ENCODE measurements at places on chromosomes 1 and 21.

- DNase-seq: no peak
Measured at GRCh38 chr1:151846062-151846568, 6.5 kb upstream of the C2CD4D start.

DNA sequence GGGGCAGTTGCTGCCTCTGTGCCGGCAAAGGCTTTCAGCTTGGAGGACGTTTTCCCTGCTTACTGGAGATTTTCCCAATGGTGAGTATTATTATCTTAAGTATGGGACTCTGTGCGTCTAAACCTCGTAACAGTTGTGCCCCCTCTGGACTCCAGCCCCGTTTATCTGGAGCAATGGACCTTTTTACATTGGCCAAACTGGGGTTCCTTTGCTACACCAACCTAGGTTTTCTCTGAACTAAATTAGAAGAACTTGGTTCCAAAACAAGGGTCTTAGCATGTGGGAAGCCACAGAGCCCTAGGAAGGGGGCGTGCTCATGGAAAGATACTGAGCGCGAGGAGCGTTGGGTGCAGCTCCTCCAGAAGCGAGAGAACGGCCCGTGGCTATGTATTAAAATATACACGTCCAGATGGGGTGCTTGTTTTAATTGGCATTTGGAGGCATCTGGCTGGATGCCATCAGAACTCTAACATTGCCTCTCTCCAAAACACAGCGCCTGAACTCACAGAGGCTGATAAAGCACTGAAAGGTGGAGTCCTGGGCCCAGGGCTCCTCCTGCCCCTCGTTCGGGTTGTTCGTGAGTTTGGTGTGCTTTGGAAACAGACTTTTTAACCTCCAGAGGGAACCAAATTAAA, 28.4 kb downstream of the POFUT2 start:
- no peak for DNase-seq

DNA sequence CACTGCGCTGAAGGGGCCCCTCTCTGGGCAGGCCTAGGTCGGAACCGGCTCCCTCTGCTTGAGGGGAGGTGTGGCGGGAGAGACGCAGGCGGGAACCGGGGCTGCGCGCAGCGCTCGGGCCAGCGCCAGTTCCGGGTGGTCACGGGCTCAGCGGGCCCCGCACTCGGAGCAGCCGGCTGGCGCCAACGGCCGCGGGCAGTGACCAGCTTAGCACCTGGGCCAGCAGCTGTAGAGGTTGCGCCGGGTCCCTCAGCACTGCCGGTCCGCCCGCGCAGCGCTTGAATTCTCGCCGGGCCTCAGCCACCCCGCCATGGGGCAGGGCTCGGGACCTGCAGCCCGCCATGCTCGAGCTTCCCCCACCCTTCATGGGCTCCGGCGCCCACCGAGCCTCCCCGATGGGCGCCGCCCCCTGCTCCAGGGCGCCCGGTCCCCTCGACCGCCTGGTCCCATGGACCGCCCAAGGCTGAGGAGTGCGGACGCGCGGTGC, 254.6 kb downstream of the COL11A1 start:
- no peak for DNase-seq

DNA sequence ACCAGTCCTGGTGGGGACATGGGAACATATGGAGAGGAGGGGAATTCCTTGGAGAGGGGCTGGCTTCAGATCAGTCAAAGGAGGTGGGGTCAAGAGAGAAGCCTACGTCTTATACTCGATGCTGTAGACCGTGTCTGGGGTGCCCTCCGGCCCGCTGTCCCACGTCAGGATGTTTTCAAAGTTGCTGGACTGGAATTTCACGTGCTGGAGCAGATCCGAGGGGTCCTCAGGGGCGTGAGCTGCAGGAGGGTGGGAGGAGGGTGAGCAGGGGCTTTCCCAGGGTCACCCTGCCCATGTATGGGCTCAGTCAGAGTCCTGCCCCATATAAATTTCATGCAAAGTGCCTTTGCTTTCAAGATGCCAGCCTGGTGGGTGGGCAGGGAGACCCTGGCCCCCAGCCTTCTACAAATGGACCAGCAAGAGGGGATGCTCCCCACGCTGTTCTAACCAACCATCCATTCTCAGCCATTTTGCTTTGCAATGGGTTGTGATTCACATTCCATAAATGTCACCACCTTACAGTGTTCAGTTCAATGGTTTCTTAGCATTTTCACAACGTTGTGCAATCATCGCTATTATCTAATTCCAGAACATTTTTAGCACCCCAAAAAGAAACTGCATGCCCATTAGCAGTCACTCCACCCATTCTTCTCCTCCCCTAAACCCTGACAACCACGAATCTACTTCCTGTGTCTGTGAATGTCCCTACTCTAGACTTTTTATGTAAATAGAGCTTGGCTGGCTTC, 4.3 kb downstream of the IL22RA1 start:
- no peak for DNase-seq

GRCh38 chr1:94463765-94464330, 45.7 kb downstream of the ABCD3 start:
- DNase-seq: peak; percentile 7

DNA sequence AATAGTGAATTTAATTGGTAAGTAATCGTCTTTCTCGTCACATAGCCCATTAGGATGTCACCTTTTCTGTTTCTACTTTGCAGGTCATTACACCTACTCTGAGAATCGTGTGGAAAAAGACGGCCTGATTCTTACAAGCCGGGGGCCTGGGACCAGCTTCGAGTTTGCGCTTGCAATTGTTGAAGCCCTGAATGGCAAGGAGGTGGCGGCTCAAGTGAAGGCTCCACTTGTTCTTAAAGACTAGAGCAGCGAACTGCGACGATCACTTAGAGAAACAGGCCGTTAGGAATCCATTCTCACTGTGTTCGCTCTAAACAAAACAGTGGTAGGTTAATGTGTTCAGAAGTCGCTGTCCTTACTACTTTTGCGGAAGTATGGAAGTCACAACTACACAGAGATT, 23.3 kb downstream of the PARK7 start:
- peak; percentile 70 for DNase-seq

- DNase-seq: no peak
Measured at GRCh38 chr1:68269637-68270430, 37.5 kb upstream of the WLS start.

GRCh38 chr1:234777856-234778220, 167.9 kb upstream of the IRF2BP2 start:
- DNase-seq: no peak

- no peak for DNase-seq
Measured at GRCh38 chr1:224149709-224150108, 33.3 kb upstream of the DEGS1 start.

DNA sequence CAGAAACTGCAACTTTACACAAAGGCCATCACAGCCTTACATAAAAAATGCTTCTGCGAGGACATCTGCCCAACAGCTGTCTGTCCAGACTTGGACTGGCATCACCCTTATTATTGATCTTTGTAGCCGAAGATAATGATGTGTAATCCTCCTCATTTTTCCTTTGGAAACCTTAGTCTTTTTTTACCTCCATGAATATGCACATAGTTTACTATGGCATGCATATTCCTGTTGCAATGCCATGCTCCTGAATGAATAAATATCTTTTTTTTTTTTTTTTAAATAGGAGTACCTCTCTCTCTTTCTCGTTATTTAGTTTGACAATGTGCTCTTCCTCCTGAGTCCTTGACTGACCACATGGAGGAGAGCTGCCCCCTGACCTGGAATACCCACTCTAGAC, 409.6 kb upstream of the USP24 start:
- DNase-seq: no peak

DNA sequence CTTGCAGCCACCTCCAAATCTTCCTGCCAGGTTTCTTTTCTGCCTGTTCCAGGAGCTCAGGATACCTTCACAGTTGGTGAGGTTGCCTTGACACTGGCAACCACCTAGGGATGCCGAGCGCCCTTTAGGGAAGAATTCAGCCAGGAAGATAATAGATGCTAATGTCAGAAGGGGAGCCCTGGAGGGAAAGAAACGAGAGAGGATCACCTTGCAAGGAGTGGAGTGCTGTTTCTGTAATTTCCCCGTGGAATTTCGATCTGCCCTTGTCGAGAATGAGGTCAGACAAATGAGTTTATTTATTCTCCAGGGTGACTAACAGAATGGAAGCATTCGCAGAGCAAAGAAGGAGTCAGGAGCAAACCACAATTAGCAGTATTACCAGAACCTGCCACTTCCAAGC, 315.8 kb upstream of the KAZN start:
- DNase-seq: no peak

DNA sequence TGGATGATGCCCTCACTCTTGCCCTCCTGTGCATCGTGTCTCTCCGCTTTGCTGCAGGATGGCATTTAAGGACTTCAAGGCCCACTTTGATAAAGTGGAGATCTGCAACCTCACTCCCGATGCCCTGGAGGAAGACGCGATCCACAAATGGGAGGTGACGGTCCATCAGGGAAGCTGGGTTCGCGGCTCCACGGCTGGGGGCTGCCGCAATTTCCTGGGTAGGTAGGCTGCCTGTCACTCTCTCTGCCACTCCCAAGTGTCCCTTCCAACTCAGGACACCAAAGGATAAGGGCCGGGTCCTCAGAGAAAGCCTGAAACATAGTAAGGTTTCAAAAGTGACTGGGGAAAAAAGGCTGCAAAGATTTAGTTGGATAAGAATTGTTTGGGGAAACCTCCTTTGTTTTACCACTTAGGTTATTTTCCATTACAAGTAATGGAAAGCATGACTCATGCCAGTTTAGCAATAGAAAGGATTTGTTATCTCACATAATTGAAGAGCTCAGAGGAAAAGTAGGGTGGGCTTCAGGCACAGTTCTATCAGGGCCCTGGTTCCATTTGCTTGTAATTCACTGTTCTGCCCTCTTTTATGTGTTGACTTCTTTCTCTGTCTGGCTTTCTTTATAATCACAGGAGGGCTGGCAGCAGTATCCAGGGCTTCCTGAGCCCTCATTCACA, 31.9 kb downstream of the CAPN9 start:
- DNase-seq: no peak

DNA sequence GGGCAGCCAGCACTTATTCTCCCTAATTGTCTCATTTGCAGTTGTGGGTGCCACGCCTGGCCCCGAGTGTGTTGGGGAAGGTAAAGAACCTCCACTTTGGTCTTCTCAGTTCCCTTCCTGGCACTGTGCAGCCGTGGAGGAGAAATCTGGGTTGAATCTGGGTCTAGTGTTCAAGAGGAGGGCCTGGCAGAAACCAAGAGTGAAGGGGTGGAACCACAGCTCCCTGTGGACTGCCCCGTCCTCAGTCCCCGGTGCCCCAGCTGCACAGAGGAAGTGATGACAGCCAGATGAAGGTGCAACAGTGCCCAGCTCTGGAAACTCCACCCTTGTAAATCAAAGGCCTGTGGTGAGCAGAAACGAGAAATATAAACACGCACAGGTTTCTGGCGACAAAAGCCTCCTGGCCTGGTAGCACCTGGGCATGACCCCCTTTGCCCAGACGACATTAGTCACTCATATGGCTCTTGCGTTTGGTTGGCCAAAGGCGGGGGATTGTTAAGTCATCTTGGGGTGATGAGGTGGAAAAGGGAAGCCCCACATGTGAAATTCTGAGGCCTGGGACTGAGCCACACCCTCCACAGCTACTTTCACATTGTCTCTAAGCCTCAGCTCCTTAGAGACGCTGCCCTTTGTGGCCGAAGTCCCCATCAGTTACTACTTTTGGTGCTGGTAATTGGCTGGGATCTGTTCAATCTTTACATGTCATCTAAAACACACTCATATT, 4.2 kb upstream of the ECE1 start:
- DNase-seq: no peak

GRCh38 chr1:231666220-231666936, 39.8 kb downstream of the DISC1 start:
- DNase-seq: peak; percentile 12

DNA sequence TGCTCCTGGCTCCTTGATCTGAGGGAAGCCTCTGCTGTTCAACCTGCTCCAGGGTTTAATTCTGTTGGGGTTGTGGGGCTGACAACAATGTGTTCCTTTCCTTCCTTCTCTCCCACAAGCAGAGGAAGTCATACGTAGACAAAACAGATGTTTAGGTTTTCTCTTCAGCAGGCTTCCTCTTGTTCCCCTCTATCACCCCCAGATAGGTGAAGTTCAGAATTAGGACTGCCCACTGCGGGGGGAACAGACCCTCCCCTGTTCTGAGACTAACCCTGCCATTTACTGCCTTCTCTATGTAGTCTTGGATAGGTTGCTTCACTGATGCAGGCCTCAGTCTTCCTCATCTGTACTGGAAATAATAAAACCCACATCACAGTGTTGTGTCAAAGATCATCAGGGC, 30.0 kb upstream of the NRDC start:
- no peak for DNase-seq

- no peak for DNase-seq
Measured at GRCh38 chr1:12486401-12487005, 131.5 kb downstream of the DHRS3 start.

GRCh38 chr1:234896477-234897389, 231.9 kb downstream of the TOMM20 start:
- no peak for DNase-seq

- no peak for DNase-seq
Measured at GRCh38 chr1:101285922-101286570, 49.2 kb downstream of the S1PR1 start.

- no peak for DNase-seq
Measured at GRCh38 chr1:171298696-171299095, 15.3 kb upstream of the FMO4 start.

DNA sequence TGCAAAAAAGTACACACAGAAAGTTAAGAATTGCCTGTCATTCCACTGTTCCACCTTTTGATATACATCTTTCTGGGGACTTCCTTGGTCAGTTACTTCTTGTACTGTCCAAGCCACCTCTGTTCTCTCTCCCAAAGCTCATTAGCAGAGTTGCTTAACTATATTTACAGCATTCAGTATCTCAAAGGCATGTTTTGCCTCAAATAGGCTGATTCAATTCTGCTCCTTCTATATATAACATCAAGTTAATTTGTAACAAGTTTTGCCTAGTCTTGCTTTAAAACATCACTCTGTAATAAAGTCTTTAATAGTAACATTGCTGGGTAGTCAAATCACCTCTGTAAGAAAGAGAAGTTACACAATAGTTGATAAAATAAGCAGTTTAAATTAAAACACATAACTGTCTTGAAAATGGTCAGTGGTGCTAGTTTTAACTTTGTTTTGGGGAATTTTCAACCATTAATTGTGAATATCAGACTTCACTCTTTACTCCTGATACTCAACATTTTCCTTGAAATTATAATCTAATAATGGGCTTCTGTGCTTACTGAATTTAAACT, 35.7 kb downstream of the EDARADD start:
- DNase-seq: no peak

GRCh38 chr1:208159555-208160258, 84.5 kb downstream of the PLXNA2 start:
- DNase-seq: no peak

GRCh38 chr1:26300578-26301275, 5.7 kb downstream of the UBXN11 start:
- DNase-seq: no peak

- DNase-seq: peak; percentile 80
Measured at GRCh38 chr1:6822530-6823359, 37.5 kb downstream of the CAMTA1 start.

Data from NCI-H1417 (cell line).